ENCODE measurements at places on chromosomes 2 and 18.

DNA sequence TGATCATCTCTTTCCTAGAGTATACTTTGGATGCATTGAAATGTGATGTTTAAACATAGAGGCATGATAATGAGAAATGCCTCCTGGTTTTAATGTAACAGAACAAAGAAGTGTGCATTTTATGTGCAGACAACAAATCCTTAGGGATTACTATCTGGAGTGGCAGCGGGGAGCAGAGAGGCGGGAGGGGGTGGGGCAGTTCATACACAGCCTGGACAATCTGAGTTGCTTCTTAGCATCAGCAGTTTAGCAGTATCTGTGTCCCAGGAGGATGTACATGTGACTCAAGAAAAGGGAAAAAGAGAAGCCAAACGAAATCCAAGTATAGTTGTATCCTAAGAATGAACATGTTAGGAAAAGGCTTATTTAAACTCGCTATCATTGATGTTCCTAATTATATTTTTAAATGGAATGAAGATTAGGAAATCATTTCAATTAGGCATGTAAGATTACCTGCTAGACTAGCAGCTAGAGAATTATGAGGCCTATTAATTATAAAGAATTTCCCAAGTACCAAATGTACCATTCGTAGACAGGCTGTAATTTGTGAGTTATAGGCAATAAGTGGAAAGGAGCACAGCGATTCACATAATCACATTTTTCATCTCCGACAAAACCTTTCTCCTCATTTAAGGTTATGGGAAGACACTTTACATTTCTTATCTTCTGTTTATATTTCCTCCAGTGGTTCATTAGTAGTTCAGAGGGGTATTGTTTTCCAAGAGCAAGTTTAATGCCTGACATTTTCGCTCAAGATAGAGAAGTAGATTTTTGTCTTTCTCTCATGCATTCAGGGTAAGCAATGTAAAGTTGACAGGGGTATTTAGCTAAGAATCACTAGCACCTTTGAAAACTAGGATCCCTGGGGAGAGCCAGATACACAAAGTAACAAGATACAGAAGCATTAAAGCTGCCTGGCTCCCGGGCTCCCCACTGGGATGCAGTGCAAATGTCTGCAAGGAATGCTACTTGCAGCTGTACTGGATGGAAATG is 141.3 kb upstream of the NOSTRIN start:
- no peak for DNase-seq

GRCh38 chr2:172052000-172052983 is 33.0 kb upstream of the DLX1 start:
- DNase-seq = no peak

- DNase-seq = no peak
Observed at GRCh38 chr18:13240060-13240725, 21.6 kb downstream of the LDLRAD4 start.

GRCh38 chr18:26429535-26430226 is 118.7 kb downstream of the KCTD1 start:
- DNase-seq = no peak

- DNase-seq = no peak
Observed at GRCh38 chr2:38661306-38661705, 4.6 kb upstream of the GALM start.

GRCh38 chr2:165874445-165875039 is 79.0 kb downstream of the TTC21B start:
- DNase-seq = peak; percentile 71

GRCh38 chr2:42184346-42184745 is 15.2 kb downstream of the EML4 start:
- DNase-seq = no peak

DNA sequence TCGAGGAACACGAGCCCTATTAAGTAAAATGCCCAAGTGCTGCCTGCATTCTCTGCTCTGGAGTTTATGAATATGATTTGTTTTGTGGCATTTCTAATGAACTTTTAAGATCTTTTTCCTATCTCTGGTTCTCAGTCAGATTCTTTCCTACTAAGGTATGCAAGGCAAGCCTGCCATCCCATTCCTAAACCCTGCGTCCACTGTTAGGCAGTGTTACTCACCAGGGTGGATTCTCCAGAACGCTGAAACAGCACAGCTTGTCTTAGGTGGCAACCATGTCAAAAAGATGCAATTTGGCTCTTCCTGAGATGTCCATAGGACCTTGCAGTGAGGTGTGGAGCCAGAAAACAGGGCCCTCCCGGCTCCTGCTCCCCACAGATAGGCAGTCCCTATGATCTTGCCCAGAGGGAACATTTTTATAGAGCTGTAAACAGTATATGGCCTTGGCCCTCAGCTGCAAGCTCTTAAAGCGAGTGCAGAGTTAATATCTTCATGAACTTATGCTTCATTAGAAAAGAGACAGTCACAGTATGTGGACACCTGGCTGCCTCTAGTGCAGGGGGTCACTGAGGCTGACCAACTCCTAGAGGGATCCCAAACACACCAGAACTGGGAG is 84.4 kb downstream of the TPGS2 start:
- DNase-seq = no peak

GRCh38 chr2:88659538-88659915 is 31.9 kb upstream of the RPIA start:
- DNase-seq = no peak

DNA sequence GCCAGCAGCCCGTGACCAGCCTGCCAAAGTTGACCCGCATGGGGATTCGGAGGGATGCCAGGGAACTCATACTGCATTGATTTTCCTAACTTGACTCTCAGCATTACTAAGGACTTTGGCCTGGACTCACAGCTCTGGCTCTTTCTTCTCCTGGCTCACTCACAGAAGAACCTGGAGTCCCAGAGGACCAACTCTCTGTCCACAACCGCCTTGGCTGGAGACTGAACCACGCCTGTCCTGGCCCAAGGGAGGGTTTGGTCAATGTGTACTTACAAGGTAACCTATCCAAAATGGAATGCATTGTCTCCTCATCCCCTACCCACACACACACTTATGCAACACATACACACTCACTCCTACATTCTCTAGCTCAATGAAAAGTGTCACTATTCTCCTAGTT is 135.6 kb upstream of the KLHL29 start:
- DNase-seq = no peak

DNA sequence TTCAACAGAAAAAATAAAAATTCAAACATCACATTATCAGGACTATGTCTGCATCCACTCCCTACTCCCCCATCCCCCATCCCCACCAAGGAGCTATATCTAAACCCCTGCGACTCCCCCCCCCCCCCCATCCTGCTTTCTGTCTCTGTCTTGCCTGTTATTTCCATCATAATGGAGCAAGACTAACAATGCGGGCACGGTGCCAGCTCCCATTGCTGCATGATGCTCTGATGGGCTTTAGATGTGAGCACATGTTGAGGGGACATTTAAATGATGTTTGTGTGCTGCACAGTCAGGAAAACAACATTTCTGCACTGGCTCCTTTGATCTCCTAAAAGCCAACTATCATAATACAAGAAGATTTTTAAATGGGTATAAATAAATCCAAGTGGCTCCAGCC is 644.2 kb upstream of the SETBP1 start:
- no peak for DNase-seq

- no peak for DNase-seq
Observed at GRCh38 chr2:144217853-144218633, 301.9 kb downstream of the ZEB2 start.

- no peak for DNase-seq
Observed at GRCh38 chr18:56188529-56189275, 449.7 kb downstream of the TXNL1 start.

All from CD14-positive monocyte (primary cell).